Activated CD8-positive, alpha-beta memory T cell treated with anti-CD3 and anti-CD28 coated beads for 1 hour (primary cell): ENCODE measurements at places on chromosomes 11 and 22.

- DNase-seq = no peak
These were observed 13.9 kb upstream of the ANO1 start for GRCh38 chr11:70064008-70064725.

- DNase-seq = no peak
These were observed 8.3 kb downstream of the SF3A1 start for GRCh38 chr22:30348404-30348803.

DNA sequence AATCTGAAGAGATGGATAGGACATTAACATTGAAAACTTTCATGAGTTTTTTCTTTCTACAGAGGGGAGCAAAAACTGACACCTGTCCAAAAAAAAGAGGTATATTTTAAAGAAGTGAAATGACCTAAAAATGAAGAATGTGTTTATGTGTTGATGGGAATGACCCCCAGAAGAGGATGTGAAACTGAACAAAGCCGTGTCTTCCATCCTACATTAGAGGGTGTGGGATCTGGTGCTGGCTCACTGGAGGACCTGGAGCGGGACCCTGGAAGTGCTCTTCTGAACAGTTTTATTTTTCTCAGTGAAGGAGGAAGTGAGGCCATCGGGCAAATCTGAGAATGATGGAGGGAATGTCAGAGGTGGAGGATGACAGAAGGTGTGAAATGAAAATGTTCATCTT is 470.1 kb downstream of the NTM start:
- no peak for DNase-seq

DNA sequence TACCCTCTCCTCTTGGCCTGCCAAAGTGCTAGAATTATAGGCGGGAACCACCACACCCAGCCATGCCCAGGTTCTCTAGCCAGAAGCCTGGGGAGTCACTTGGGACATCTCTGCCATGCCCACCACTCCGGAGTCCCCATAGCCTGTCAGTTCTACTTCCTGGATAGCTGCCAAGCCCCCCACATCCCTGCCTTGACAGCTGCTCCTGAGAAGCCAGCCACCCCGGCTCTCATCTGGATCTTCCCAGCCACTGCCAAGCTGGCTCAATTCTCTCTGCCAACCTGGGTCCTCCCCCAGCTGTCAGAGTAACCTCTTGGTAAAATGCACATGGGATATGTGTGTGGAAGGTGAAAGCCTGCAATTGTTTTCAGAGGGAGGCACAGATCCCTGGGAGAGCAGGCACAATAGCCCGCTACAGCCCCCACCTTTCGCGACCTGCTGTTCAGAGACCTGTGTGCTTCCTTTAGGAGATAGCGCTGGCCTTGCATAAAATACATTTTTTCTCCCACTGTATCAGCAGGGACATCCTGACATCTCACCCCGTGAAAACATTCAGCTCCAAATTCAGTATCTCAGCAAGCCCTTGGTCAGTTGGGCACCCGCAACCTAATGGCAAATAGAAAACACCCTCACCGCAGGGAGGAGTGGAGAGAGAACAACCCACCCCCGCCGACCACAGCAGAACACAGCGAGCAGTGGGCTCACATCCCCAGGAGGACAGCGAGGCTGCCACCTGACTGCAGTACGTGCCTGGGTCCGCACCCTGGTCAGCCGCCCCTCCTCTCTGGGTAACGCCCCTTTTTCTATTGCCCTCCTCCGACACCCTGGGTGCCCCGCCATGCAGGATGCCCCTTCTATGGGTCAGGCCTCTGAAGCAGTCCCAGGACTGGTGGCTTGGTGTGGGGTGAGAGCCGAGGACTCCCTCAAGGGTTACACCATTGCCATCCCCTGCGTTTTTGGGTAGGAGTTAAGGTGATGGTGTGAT is 1342.2 kb downstream of the BRD1 start:
- DNase-seq = no peak

- DNase-seq = no peak
These were observed 128.3 kb downstream of the TEAD1 start for GRCh38 chr11:12802418-12803085.

DNA sequence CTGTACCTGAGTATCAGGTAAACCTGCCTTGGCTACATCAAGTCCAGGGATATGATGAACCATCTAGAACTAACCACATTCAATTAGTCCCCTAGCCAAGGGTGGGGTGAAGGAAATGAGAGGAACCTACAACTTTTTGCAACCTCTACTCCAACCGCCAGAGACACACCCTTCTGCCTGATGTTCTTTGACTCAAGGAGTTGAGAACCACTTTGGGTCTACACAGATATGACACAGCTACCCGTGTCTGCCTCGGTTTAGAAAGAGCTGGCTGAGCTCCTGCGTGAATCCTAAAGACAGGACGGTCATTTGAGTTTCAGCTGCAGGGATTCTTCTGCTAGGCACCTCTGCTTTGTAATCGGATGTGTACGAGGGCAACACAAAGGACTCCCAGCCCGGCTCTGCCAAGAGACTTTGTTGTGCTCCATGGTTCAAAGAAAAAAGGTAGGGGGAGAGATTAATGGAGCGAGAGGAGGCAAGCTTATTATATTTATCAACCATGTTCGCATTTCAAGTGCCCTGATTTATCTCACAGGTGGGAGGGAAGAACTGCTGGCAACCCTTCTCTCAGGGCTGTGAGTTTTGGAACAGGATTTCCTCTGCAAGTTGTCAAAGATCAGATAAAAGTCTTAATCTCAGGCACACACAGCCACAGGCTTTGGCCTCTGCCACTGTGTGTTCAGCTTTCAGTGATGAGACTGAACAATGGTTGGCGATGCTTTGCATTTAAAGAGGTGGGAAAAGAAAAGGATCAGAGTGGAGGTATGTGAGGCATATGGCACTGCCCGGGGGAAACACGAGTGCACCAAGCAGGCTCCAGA is 35.1 kb downstream of the FLI1 start:
- no peak for DNase-seq

- no peak for DNase-seq
These were observed 28.4 kb downstream of the ZNF143 start for GRCh38 chr11:9489080-9489765.

- DNase-seq = no peak
These were observed 27.7 kb downstream of the MPPED1 start for GRCh38 chr22:43439368-43440103.

DNA sequence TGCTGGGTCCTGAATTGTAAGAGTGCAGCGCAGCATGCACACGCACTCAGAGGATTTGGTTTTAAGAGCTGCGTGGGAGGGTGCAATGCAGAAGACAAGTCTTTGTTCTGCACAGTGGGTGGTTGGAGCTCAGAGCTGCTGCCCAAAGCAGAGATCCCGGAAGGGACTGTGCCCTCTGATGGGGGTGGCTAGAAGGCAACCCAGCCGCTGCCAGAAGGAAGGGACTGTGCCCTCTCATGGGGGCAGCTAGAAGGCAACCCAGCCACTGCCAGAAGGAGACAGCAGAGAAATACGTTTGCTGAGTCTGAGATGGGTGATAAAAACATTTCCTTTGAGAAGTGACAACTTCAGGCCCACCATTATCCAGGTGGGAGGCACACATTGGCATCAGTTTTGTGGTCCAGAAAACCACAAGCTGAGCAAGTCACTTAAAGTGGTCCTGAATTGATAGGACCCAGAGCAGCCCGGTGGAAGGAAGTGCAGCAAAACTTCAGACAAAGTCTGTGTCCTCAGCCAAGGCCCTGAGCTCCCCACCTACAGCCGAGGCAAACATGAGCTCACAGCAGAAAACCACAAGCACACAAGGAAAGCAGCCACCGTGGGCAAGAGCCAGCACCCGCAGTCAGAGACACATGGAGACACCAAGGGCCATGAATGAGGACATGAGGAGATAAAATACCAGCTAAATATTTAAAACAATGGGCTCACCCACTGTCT is 4.3 kb downstream of the KRTAP5-6 start:
- DNase-seq = no peak

DNA sequence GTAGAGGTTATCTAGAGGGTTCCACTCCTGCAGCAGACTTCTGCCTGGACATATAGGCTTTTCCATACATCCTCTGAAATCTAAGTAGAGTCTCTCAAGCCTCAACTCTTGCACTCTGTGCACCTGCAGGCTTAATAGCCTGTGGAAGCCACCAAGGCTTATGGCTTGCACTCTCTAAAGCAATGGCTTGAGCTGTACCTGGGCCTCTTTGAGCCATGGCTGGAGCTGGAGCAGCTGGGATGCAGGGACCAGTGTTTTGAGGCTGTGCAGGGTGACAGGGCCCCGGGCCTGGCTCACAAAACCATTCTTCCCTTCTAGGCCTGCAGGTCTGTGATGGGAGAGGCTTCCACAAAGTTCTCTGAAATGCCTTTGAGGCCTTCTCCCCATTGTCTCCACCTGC is 2.9 kb upstream of the NXPE4 start:
- no peak for DNase-seq

DNA sequence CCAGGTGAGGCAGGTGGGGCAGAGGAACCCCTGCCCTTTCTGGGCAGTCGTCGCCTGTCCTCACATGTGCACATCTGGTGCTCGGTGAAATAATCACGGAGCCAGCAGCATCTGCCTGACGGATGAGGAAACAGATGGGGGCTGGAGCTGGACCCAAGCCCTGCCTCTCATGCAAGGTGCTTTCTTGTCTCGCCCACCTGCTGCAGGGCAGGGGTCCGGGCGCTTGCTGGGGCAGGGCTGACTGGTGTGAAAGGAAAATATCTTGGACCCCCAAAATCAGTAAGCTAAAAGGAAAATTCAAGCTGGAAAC is 3.3 kb downstream of the ALDH3B2 start:
- DNase-seq = no peak

DNA sequence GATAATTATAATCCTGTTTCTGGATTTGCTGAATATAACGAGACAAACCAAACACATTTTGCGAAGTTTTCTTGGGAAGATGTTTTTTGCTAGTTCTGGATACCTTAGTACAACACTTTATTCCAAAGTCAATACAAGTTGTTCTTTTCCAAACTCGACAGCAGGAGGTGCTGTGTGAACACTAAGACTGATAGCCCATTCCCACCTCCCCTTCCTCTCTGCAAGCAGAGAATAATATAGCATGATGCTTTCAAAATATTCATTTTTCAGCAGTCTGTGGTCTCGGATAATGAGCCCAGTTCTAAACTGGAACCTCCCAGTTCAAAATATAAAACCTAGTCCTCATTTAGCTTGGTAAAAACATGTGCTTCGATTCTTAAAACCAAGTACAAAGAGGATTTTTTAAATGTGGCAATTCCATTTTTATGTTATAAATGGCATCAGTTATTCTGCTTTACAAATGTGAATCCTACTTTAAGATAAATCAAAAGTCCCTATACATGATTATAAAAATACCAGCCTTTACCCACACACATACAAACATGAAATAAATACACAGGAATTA is 129.1 kb downstream of the DCDC1 start:
- DNase-seq = no peak

GRCh38 chr11:48341466-48341865 is 16.7 kb downstream of the OR4C3 start:
- DNase-seq = no peak

- DNase-seq = no peak
These were observed 6.3 kb upstream of the LRRC32 start for GRCh38 chr11:76676636-76677457.

- DNase-seq = no peak
These were observed 13.0 kb upstream of the GLYATL1 start for GRCh38 chr11:58926251-58926650.

DNA sequence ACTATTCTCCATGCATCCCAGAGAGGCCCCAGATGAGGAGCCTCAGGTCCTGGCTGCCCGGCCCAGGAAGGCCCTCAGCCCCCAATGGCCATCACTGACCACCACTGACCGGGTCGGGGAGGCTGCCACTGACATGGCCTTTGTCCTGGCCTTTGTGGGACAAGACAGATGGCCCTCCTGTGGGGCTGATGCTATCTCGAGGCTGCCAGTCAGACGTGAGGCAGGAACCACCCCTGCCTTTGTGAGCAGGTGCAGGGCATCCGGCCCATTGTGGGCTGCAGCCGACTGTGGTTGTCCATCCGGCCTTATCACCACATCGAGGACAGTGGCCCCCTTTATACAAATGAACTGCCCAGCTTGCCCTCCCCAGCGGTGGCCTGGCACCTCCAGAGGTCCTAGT is 5.5 kb downstream of the GP1BB start:
- DNase-seq = no peak

- DNase-seq = no peak
These were observed 39.4 kb downstream of the CYP2R1 start for GRCh38 chr11:14852571-14853177.

DNA sequence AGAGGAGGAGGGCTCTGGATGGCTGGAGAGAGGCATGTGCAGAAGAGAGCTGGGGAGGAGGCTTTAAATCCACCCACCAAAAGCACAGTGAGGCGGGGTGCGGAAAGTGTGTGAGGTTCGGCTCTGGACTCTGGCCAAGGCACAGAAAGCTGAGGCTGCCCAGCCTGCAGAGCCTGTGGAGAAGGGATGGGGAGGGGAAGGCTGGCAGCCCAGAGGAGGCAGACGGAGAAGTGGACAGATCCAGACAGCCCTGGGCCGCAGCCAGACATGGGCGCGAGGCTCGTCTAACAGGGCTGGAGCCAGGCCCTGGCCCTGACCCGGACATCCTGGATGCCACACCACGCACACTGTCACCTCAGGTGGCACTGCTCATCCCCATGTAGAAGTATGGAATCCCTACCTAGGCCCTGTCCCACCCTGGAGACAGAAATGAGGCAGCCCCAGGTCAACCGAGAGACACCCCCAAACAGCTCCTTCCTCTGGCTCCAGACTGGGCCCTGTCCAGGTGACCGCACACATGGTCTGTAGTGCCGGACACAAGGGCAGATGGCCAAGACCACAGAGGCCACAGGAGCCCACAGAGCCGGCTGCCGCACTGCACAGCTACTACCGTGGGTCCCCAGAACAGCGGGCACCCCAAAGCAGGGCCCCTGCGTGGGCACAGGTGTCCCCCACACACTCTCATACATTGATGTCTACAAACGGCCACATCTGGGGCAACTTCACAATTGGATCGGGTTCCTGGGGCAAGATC is 16.6 kb upstream of the MOB2 start:
- no peak for DNase-seq

- no peak for DNase-seq
These were observed 89.0 kb upstream of the GRK3 start for GRCh38 chr22:25475257-25476022.

GRCh38 chr11:88489030-88489429 is 151.5 kb upstream of the CTSC start:
- no peak for DNase-seq

GRCh38 chr11:33708985-33709384 is 8.4 kb upstream of the C11orf91 start:
- no peak for DNase-seq

- DNase-seq = no peak
These were observed 45.7 kb upstream of the NAV2 start for GRCh38 chr11:19666951-19667350.

DNA sequence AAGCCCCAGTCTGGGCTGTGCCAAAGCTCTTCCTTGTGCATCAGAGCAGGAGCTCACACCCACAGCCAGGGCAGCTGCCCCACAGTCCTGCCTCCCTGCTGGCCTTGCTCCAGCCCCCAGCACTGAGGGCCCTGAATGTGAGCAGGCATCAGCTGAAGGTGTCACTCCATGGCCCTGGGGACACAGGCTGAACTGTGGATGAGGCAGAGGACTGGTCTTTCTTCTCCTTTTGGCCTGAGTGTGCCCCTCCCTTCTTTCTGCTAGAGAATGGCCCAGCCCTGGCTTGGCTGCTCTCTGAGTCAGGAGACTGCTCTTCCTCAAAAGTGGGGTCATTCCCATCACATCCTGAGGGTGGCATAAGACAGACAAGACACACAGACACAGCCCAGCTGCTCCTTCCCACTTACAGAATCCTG is 16.2 kb downstream of the OTOG start:
- DNase-seq = no peak
